ENCODE measurements at places on chromosomes 2 and 18.

- DNase-seq = no peak
Measured at GRCh38 chr2:216086207-216086893, 4.6 kb downstream of the TMEM169 start.

- no peak for DNase-seq
Measured at GRCh38 chr2:78980871-78981270, 44.6 kb upstream of the REG3G start.

DNA sequence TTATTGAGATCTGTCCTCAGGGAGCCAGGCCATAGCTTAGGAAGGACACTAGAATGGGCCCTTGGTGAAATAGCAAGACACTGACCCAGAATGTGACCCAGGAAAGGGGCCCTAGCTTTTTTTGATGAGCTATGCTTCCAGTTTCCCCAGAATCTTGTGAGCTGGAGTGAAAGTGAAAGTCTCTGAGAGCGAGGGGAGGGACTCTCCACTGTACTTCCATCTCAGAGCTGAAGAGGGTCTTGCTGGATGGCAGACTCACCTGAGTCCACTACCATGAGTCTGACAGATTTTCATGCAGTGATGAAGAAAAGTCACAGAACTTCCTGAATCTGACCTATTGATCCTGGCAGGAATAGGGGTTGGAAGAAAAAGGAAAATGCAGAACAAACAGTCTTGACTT is 3.1 kb downstream of the ARHGAP25 start:
- DNase-seq = no peak

DNA sequence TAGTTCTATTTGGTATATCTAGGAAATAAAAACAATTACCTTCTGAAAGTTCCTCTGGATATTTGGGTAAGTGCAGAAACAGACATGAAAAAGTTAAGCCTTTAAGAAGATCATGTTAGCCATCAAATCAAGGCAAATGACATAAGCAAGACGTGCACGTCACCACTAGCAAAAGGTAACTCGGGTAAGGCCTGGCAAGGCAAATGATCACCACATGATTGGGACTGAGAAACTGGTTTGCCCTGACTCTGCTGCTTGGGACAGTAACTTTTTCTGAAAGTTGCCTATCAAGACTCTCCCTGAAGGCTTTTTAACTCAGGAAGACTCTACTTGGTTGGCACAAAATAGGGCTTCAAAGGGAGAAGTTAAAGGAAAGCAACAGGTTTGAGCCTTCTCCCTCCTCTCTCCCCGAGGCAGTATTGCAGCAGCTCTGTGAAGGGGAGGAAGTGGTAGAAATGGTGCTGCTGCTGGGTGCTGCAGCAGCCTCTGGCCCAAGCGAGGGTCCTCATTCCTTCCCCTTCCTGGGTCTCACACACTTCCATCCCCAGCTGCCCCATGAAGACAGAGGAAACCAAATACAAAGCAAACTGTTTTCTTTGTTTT is 17.1 kb upstream of the TMEM237 start:
- no peak for DNase-seq

- no peak for DNase-seq
Measured at GRCh38 chr2:118356051-118356450, 267.8 kb downstream of the INSIG2 start.

All from central memory CD8-positive, alpha-beta T cell (primary cell).